ENCODE measurements at places on chromosomes 16 and 17.

DNA sequence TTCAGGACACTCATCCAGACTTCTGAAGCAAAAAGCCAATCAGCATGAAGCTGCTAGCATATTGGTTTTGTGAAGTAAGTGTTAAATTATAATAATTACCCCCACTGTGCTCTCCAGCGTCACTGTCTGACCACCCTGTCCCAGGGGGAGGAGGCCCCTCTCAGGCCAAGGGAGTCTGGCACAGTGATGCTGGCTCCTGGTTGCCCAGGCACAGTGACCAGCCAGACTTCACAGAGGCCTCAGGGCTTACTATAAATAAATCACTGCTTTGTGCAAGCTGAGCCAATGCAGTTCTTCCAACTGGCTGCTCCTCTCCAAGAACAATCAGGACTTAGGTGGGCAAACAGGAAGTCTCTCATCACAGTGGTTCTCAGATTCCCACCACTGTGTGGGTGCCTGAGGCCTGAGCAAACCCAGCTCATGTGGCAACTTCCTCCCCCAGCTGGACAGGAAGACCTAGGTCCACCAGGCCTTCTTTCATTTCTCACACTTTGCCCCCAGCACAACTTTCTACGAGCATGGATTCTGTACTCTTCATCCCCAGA lies 1.7 kb upstream of the DBNDD1 start:
- no peak for DNase-seq

GRCh38 chr16:62038225-62038624 lies 2.0 kb upstream of the CDH8 start:
- no peak for DNase-seq

- no peak for DNase-seq
These were observed 19.3 kb downstream of the MPRIP start for GRCh38 chr17:17061516-17061915.

DNA sequence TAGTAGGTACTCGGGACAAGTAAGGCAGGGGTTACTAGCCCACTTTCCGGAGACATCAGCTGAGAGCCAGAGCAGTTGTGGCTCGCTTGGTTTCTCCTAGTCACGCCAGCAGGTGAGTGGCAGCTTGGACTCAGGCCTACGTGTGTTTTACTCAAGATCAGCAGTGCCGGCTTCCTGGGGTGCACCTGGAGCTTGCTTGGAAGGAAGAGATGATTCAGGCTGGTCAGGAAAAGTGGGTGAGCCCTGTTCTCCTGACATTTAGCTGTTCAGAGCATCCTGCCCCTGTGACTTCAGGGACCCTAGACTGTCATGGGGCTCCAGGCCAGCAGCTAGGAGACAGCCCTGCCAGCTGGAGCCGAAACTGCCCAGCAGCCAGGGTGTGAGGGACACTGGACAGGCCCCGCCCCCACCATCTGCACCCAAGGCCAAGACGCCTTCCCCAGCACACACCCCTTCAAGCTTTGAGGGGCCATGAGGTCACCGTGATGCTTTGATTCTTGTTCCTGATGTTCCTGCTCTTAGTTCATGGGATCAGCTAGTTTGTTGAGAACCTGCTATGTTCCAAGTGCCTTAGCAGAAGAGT lies 238.0 kb upstream of the CIBAR2 start:
- no peak for DNase-seq

DNA sequence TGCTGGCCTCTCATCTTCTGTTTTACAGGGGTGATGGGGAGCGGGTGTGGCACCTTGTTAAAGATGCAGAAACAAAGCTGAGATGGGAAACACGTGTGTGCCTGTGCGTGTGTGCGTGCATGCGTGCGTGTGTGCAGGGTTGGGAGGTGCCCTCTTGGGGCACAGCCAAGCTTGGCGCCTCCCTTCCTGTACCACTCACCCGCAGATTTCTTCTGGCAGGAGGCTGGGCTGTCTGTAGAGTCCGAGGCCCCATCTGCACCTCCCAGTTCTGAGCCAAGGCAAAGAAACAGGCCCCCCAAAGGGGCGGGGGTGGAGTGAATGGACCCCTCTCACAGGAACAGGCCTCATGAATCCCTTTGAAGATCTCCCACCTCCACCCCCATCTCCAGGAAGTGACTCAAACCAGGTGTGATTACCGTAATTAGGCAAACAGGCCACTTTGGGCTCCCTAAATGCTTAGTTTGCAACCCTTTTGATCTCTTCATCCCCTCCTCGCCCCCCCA lies 20.9 kb downstream of the TNS4 start:
- no peak for DNase-seq

DNA sequence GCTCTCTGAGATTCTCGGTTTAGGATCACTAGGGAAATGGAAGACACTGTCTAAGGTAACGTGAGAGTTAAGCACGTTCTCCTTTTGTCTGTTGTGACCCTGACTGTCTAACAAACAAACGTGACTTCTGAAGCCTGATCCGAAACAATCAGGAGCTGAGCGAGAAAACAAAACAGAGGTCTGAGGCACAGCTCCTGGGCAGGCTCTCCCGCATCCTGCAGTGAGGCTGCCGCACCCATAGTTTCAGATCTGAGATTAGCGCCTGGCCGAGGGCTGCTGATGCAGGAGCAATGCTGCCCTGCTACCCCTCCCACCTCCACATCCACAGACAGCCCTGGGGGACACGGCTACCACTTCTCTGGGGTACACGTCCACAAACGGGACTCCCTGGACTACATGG lies 46.7 kb downstream of the RNF157 start:
- DNase-seq, result peak; percentile 23

DNA sequence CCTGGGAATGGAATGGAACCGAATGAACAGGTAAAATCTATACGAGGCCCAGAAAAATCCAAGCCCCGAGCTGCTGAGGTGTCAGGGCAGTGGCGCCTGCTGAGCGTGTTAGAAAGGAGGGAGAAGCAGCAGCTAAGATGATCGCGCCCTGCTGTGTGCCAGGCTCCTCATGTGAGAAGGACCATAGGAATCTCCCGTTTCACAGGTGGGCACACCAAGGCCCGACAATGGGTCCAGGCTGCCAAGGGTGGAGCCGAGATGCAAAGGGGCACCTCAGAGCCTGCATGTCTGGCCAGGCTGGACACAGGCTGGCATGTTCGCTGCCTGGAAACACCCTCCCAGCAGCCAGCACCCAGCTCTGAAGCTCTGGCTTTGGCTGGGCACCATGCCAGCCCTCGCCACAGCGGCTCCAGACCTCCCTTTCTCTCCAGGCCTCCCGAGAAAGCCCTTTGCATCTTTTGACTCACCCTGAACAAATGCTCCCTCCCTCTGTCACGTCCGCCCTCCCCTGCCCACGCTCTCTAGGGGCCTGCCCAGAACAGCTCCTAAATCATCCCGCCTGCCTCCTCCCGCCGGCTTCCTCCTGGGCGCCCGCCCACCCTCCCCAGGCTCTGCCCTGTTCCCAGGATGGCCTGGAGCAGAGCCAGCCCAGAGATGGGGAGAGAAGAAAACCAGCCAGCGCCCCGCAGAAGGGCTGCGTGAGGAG lies 217.8 kb upstream of the GSE1 start:
- DNase-seq, result no peak

DNA sequence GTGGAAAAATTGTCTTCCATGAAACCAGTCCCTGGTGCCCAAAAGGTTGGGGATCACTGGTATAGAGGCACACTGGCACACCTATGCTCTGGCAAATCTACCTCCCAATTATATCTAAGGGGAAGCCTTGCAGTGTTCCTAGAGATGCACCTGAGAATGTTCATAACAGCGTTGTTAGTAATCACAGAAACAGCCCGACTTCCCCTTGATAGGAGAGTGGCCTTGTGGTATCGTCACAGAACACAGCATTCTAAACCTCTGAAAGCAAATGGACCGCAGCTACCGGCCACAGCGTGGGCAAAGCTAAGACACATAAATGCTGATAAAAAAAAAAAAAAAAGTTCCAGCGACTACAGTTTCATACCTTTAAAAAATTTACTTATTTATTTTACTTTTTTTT lies 39.1 kb upstream of the ADGRG1 start:
- no peak for DNase-seq

DNA sequence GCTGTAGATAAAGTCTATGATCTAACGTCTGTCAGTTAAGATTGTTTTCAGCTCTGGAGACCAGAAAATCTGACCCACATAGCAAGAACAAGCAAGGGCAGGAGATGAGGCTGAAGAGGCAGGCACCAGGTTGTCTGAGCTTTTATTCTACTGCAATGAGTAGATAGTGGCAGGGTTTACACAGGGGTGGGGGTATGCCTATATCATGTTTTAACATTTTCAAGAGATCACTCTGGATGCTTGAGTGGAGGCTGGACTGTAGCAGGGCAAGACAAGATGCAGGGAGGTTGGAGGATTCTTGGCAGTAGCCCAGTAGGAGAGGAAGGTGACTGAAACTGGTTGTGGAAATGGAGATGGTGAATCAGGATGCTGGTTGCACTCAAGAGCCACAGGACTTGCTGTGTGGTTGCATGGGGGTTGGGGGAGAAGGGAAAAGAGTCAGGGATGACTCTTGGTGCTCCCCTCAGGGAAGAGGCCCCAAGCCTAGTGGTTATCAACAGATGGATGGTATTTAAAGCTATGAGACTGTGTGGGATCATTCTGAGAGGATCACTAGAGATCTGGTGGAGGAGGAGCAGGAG lies 143.1 kb upstream of the KCNJ18 start:
- DNase-seq, result no peak

Data from GM23338 (cell line).